ENCODE measurements at places on chromosomes 3 and 15.

DNA sequence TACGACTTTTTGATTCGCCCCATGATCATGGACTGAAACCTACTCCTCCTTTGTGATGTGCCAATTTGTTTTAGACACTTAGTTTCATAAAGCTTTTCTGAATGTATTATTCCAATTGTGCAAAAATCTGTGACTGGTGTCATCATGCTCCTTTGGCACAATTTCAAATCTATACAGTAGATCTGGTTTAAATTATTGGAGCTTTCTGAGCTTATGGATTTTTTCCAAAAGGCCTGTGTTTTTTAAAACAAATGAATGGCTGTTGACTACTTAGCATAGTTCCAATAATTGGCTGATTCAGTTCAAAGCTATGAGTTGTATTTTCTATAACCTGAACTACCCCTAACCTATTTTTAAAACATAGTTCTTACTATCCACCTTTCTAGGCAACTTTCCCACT is 282.7 kb downstream of the CNTN3 start:
- H3K4me3 ChIP-seq, result no peak overlapping the region
- no peaks in the 10 kb centered on the region for H3K4me1 ChIP-seq
- H3K27me3 ChIP-seq, result no peaks in the 10 kb centered on the region
- no peak overlapping the region for H3K27ac ChIP-seq

DNA sequence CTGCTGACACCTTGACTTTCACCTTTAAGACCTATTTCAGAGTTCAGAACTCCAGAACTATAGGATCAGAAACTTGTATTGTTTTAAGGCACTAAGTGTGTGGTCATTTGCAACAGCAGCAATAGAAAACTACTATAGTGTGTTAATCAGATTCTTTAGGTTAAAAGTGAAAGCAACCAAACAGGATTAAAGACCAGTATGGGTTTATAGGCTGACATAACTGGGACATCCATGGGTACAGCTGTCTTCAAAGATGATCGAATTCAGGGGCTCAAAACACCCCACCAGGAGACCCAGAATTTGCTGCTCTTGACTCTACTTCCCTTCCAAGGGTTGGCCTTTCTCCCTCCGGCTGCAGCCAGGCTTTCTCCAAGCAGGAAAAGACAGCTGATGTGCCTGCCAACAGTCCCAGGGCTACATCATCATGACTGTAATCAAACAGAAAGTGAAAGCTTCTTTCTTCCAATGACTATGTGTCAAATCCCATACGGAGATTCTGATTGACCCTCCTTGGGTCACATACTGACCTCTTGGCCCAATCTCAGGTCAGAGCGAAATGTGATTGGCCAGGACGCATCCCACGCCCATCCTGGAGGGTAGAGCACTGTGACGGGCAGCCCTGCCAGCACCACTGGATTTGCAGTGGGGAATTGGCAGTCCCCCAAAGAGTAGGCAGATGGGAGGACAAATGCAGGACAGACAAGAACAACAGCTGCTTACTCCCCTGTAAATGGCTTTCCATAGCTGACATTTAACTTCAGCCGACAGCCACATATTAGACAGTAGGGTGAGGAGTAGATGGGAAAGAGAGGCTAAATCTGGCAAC is 51.4 kb upstream of the RNF7 start:
- peaks cover 6% of the 10 kb centered on the region for H3K4me1 ChIP-seq
- no peaks in the 10 kb centered on the region for H3K36me3 ChIP-seq
- H3K27me3 ChIP-seq, result no peaks in the 10 kb centered on the region
- peak overlapping the region; percentile 35 for H3K27ac ChIP-seq
- DNase-seq, result no peak

- H3K27ac ChIP-seq, result peak within 1 kb of the TSS; percentile 93
- H3K27me3 ChIP-seq, result no peaks in the 10 kb centered on the region
- peak; percentile 90 for DNase-seq
- H3K36me3 ChIP-seq, result no peaks in the 10 kb centered on the region
Observed at GRCh38 chr3:155870133-155870944, at the start of gene GMPS. GMPS (plus strand) TSS chr3:155870650; CDS start chr3:155870871, 221 bp downstream.

DNA sequence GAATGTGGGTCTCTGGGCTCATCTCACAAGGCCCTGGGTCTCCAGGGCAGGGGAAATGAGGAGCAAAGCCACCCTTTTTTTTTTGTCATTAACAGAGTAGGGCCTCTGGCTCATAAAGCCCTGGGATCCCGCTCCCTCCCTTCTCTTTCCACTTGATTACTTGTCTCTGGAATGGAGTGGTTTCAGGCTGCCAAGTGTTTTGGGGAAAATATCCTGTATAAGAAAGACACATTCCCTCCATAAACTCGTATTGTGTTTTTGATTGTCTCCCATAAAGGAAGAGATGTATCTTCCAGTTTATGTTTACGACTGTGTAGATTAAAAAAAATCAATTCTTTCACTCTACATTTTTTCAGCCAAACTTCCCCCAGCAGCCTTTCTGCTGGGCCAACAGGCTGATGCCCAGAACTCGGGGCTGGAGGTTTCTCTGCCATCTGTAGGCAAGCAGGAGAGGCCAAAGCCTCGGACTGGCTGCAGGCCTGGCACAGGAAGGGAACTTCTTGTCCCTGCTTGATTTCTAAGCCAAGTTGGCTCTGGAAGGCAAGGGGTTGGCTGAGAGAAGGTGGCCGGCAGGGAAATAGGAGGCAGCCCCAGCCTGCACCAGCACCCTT is 49.4 kb upstream of the INSYN1 start:
- peaks cover 18% of the 10 kb centered on the region for H3K27me3 ChIP-seq
- no peak for DNase-seq
- H3K27ac ChIP-seq, result no peak overlapping the region
- no peak overlapping the region for H3K4me3 ChIP-seq

- H3K36me3 ChIP-seq, result no peaks in the 10 kb centered on the region
- H3K4me1 ChIP-seq, result no peaks in the 10 kb centered on the region
- H3K27me3 ChIP-seq, result no peaks in the 10 kb centered on the region
- no peak overlapping the region for H3K27ac ChIP-seq
Observed at GRCh38 chr3:11212784-11213183, 58.5 kb downstream of the HRH1 start.

GRCh38 chr3:18121020-18121419 is 304.1 kb downstream of the SATB1 start:
- no peaks in the 10 kb centered on the region for H3K4me1 ChIP-seq
- H3K27ac ChIP-seq, result no peak overlapping the region
- no peaks in the 10 kb centered on the region for H3K36me3 ChIP-seq
- DNase-seq, result no peak
- no peak overlapping the region for H3K4me3 ChIP-seq
- H3K27me3 ChIP-seq, result no peaks in the 10 kb centered on the region

DNA sequence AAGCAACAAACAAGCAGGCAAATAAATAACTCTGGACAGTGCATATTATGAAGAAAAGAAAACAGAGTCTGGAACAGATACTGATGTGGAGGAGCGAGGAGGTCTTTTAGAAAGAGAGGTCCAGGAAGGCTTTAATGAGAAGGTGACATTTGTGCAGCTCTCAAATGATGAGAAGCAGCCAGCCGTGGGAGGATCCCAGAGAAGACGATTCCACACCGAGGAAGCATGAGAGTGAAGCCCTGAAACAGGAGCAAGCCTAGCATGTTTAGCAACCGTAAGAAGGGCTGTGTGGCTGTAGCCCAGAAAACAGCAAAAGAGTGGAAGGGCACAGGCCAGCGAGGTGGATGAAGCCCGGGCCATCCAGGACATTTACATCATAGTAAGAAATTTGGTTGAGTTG is 93.1 kb downstream of the RAD18 start:
- no peaks in the 10 kb centered on the region for H3K36me3 ChIP-seq
- H3K27me3 ChIP-seq, result no peaks in the 10 kb centered on the region
- no peak overlapping the region for H3K4me3 ChIP-seq
- no peak overlapping the region for H3K27ac ChIP-seq

DNA sequence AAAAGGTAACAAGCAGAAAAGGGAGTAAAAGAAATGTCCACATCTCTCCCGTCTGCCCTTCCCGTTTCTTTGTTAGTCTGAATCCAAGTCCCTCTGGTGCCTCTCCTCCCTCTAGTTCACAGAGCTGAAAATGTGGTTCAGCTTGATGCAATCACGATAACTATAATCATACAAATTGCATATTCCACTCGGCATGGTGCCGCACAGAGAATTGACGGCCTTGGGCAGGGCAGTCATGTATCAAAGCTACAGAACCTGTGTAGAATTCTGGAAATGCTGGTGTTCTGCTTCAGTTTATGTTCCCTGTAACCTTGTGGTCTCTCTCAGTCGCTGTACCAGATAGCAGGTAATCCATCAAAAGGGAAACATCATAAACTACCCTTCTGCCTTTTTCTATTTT is 562.9 kb upstream of the CBLB start:
- H3K27me3 ChIP-seq, result no peaks in the 10 kb centered on the region
- no peaks in the 10 kb centered on the region for H3K36me3 ChIP-seq
- no peaks in the 10 kb centered on the region for H3K4me1 ChIP-seq
- no peak overlapping the region for H3K4me3 ChIP-seq

DNA sequence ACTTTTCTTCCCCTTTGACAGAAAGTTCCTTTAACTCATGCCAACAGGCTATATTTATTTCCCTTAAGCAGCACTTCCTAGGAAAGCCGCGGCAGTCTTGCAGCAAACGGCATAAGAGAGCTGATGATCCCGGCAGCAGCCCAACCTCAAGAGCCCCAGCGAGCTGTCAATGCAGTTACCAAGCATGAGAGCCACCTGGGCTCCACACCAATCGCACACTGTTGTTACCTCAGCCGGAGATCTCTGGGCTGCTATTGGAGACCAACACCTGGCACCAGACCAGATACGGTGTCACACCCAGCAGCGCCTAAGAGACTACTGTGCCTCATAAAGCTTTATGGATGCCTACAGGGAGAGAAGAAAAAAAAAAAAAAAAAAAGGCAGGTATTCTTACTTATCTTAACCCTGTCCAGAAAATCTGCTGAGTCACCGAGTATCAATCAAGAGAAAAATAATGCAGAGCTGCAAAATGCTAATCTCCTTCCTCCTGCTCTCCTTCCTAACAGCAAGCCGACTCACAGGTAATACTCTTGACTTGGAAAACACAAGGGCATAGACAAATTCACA is 11.7 kb downstream of the ABCC5 start:
- DNase-seq, result peak; percentile 12
- H3K27me3 ChIP-seq, result no peaks in the 10 kb centered on the region
- no peak overlapping the region for H3K27ac ChIP-seq
- H3K36me3 ChIP-seq, result peaks cover 13% of the 10 kb centered on the region
- no peaks in the 10 kb centered on the region for H3K4me1 ChIP-seq

DNA sequence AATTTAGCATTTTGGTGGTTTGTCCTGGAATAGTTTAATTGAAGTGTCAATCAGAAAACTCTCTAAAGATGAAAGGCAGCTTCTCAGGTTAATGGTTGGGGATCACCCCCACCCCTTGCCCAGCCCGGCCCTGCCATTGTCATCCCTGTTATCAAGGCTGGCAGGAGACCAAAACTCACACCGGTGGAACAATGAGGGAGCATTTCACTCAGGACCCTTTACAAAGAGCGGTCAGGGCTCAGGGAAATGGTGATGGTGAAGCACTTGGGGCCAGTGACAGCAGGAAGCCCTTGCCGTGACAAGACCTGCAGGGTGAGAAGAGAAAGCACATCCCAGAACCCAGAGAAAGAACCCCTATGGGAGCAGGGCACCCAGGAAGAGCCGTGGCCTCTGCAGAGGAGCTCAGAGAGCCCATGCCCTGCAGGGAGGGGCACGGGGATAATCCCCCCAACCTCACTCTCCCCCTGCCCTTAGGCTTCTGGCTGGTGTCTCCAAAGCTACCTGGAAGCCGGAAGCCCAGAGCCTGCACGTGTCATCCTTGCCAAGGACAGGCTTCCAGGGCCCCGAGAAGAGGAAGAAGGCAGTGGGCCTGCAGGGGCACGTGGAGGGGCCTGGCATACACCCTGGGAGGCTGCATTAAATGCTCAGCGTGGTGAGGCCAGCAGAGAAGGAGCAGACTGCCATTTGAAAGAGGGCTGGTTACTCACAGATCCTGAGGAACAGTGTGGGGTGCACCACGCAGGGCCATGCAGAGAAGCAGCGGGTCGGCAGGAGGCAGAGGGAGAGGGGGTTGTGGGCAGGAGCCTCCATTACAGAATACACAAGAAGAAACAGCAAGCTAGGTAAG is 80.6 kb upstream of the PRR20G start:
- H3K4me1 ChIP-seq, result no peaks in the 10 kb centered on the region
- peaks cover 22% of the 10 kb centered on the region for H3K27me3 ChIP-seq
- no peaks in the 10 kb centered on the region for H3K36me3 ChIP-seq
- no peak for DNase-seq
- H3K4me3 ChIP-seq, result no peak overlapping the region
- no peak overlapping the region for H3K27ac ChIP-seq

Data from T-cell (primary cell).